H9 (cell line): ENCODE measurements at places on chromosomes 3 and 15. TPM values are rescaled to one million over a fixed set of nuclear protein-coding genes. Genes with fewer than 3 reads are reported as not detected.

GRCh38 chr3:115052906-115053305, 94.2 kb downstream of the ZBTB20 start:
- no peak overlapping the region for H3K27ac ChIP-seq
- no peaks in the 10 kb centered on the region for H3K27me3 ChIP-seq
- H3K36me3 ChIP-seq = no peaks in the 10 kb centered on the region; the same call in 2 of the 3 replicates

DNA sequence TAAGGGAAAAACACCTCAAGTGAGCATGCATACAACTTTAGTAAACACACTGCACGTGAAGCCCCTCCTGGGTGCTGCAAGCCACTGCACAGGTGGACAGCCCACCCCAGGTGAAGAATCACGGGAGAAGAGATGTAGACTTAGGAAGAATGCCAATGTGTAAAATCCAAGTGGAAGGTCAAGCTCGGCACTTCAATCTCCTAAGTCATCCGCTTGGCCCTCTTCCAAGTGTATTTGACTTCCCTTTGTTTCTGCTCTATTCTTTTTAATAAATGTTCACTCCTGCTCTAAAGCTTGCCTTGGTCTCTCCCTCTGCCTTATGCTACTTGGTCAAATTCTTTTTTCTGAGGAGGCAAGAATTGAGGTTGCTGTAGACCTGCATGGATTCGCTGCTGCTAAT, 316.6 kb downstream of the EDEM1 start:
- no peaks in the 10 kb centered on the region for H3K4me1 ChIP-seq
- DNase-seq = no peak
- H3K27me3 ChIP-seq = no peaks in the 10 kb centered on the region
- peaks cover 12% of the 10 kb centered on the region for H3K36me3 ChIP-seq
- no peak overlapping the region for H3K4me3 ChIP-seq

DNA sequence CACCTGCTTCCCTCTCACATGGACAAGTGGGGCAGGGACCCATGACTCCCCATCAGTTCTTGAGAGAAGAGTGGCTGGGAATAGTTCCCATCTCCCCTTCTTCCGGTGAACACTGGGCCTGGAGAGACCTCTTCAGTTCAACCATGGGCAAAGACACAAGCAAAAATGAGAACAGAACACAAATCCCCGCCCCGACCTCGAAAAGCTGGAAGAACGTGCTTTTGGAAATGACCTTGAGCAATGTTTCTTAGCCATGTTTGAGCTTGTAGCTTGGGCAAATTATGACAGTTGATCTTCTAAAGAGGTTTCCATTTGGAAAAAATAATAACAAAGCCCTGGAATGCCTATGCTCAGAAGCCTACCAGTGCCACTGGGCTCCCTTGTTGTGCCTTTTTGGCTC, 59.0 kb downstream of the FAM174B start:
- no peak for DNase-seq
- no peaks in the 10 kb centered on the region for H3K36me3 ChIP-seq
- H3K27me3 ChIP-seq = no peaks in the 10 kb centered on the region
- no peak overlapping the region for H3K4me3 ChIP-seq
- H3K27ac ChIP-seq = no peak overlapping the region

Gene FEZF2
- total RNA-seq = 0.11 TPM in 1 of 2 replicates, not detected in the other

GRCh38 chr3:66738625-66739365, 238.0 kb upstream of the LRIG1 start:
- no peaks in the 10 kb centered on the region for H3K27me3 ChIP-seq
- no peaks in the 10 kb centered on the region for H3K36me3 ChIP-seq
- no peak overlapping the region for H3K4me3 ChIP-seq

GRCh38 chr15:63369296-63369695, 12.3 kb downstream of the CA12 start:
- no peak overlapping the region for H3K27ac ChIP-seq
- H3K4me3 ChIP-seq = no peak overlapping the region
- no peaks in the 10 kb centered on the region for H3K4me1 ChIP-seq
- no peaks in the 10 kb centered on the region for H3K36me3 ChIP-seq
- DNase-seq = no peak

- DNase-seq = no peak
- no peak overlapping the region for H3K4me3 ChIP-seq
- H3K27ac ChIP-seq = no peak overlapping the region
- H3K27me3 ChIP-seq = no peaks in the 10 kb centered on the region
- no peaks in the 10 kb centered on the region for H3K4me1 ChIP-seq
These were observed 261.8 kb upstream of the DCBLD2 start for GRCh38 chr3:99163314-99163713.

Gene LNP1
- total RNA-seq = 4.1 and 4.2 TPM in 2 replicates

Gene TMEM212
- total RNA-seq = not detected in 2 replicates

DNA sequence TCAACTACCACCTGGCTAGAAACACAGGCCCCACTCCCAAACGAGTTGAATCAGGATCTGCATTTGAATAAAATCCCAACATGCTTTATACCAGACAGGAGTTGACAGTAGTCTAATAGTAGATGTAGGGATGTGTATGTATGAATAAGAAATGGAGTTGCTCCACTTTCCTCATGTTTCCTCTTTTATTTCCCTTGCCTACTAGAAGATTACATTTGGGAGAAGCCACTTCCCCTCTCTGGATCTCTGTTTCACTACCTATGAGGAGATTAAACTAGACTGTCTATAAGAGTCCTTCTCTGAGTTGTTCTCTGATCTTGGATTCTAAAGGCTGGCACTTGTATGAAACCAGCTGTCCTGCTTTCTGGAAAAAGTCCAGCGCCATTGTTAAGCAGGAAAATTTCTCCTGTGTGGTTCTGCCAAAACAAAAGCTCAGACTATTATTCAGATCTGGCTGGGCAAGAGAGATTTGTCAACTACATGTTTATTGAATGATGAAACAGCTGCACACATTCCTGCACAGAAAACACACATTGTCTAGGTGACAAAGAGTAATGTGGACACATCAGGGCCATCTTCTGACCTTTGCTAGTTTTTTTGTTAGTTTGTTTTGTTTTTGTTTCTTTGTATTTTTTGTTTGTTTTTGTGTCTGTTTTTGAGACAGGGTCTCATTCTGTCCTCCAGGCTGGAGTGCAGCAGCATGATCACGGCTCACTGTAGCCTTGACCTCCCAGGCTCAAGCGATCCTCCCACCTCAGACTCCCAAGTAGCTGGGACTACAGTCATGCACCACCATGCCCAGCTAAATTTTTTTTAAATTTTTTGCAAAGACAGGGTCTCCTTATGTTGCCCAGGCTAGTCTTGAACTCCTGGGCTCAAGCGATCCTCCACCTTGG, 29.9 kb downstream of the ACP3 start:
- no peak overlapping the region for H3K27ac ChIP-seq
- no peaks in the 10 kb centered on the region for H3K36me3 ChIP-seq
- no peaks in the 10 kb centered on the region for H3K27me3 ChIP-seq
- no peak for DNase-seq
- H3K4me3 ChIP-seq = no peak overlapping the region
- peaks cover 9% of the 10 kb centered on the region; the same call in 1 of the 2 replicates for H3K4me1 ChIP-seq

DNA sequence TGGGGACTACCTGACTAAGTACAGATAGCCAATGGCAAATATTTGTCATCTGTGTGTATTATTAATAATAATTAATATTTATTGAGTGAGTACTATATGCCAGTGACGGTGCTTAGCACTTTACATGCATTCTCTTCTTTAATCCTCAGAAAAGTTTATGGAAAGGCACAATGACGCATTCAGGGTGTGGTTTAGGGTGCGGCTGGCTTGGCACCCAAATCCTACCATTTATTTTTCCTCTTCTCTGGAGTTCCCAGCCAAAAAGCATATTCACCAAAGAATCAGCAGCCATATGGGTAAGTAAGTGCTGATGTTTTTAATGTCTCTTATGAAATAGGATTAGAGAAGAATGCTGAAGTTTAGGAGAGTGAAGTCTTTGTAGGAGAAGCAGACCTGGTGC, 140.4 kb upstream of the TP63 start:
- no peak for DNase-seq
- no peaks in the 10 kb centered on the region for H3K4me1 ChIP-seq
- H3K36me3 ChIP-seq = no peaks in the 10 kb centered on the region
- H3K27ac ChIP-seq = no peak overlapping the region

- no peaks in the 10 kb centered on the region for H3K36me3 ChIP-seq
- H3K27me3 ChIP-seq = no peaks in the 10 kb centered on the region
- no peaks in the 10 kb centered on the region; the same call in 1 of the 2 replicates for H3K4me1 ChIP-seq
- no peak overlapping the region for H3K4me3 ChIP-seq
- no peak for DNase-seq
- H3K27ac ChIP-seq = no peak overlapping the region
These were observed 4.3 kb upstream of the MTFMT start for GRCh38 chr15:65033659-65034269.

Gene PCLAF
- 65.6 and 74.5 TPM in 2 replicates for total RNA-seq

Gene ZNF501
- total RNA-seq = 4.9 and 6.5 TPM in 2 replicates

Gene WDR93
- total RNA-seq = not detected in 2 replicates

Gene CKMT1B
- 31.0 and 36.7 TPM in 2 replicates for total RNA-seq

DNA sequence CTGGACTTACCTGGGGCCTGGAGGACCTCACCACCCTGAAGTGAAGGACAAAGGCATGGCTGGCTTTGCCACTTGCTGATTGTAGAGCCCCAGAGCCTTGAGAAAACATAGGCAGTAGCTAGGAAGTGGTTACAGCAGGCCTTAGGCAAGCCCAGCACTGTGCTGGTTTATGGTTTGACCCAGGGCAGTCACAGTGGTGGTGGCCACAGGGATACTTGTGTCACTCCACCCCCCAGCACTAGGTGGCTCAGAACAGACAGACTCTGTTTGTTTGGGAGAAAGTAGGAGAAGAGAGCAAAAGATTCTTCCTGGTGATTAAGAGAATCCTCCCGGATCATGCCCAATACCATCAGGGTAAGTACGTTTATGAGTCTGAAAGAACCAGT, 13.2 kb upstream of the COL8A1 start:
- no peaks in the 10 kb centered on the region for H3K4me1 ChIP-seq
- no peak for DNase-seq
- no peaks in the 10 kb centered on the region for H3K36me3 ChIP-seq
- no peak overlapping the region for H3K27ac ChIP-seq
- no peak overlapping the region for H3K4me3 ChIP-seq
- H3K27me3 ChIP-seq = no peaks in the 10 kb centered on the region

Gene DUOX1
- 2.3 and 2.6 TPM in 2 replicates for total RNA-seq

- no peak for DNase-seq
- H3K27me3 ChIP-seq = no peaks in the 10 kb centered on the region; the same call in 1 of the 2 replicates
- H3K4me1 ChIP-seq = no peaks in the 10 kb centered on the region
- H3K27ac ChIP-seq = no peak overlapping the region
- peaks cover 35% of the 10 kb centered on the region for H3K36me3 ChIP-seq
These were observed 13.0 kb downstream of the DIS3L start for GRCh38 chr15:66306381-66306780.

Gene IGSF11
- total RNA-seq = 1.2 and 1.6 TPM in 2 replicates

Gene DUOXA2
- not detected in 2 replicates for total RNA-seq

GRCh38 chr15:45443645-45444044, 65.3 kb upstream of the GATM start:
- H3K4me3 ChIP-seq = no peak overlapping the region
- no peak overlapping the region for H3K27ac ChIP-seq
- peaks cover 3% of the 10 kb centered on the region; the same call in 1 of the 2 replicates for H3K4me1 ChIP-seq
- no peak for DNase-seq
- no peaks in the 10 kb centered on the region for H3K27me3 ChIP-seq

- DNase-seq = no peak
- no peaks in the 10 kb centered on the region for H3K4me1 ChIP-seq
- peaks cover 1% of the 10 kb centered on the region for H3K27me3 ChIP-seq
- H3K4me3 ChIP-seq = no peak overlapping the region
These were observed 91.6 kb downstream of the ADCY5 start for GRCh38 chr3:123357275-123357674.

- H3K36me3 ChIP-seq = no peaks in the 10 kb centered on the region
- no peaks in the 10 kb centered on the region for H3K4me1 ChIP-seq
- no peaks in the 10 kb centered on the region for H3K27me3 ChIP-seq
These were observed 2.1 kb upstream of the PRSS50 start for GRCh38 chr3:46719735-46720271.

Gene TLE3
- total RNA-seq = 91.3 and 98.2 TPM in 2 replicates
